Fibroblast of lung (primary cell): ENCODE measurements at places on chromosomes 12 and 14. TPM values are rescaled to one million over a fixed set of nuclear protein-coding genes. Genes with fewer than 3 reads are reported as not detected.

KRT6C gene
- not detected in 2 replicates for total RNA-seq

DNA sequence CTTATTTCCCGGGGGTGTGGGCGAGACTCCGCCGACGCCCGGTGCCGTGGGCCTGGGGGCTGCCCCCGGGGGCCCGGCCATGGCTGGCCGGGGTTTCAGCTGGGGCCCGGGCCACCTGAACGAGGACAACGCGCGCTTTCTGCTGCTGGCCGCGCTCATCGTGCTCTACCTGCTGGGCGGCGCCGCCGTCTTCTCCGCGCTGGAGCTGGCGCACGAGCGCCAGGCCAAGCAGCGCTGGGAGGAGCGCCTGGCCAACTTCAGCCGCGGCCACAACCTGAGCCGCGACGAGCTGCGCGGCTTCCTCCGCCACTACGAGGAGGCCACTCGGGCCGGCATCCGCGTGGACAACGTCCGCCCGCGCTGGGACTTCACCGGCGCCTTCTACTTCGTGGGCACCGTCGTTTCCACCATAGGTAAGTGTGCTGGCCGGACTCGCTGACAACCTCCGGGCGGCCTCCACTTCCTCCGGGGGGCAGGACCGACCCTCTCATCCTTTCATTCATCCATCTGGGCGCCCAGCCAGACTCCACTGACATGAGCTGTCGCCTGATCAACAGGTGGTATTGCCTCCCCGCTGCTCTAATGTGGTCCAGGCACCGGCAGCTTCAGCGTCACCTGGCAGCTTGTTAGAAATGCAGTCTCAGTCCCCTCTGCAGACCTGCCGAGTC is 467 bp downstream of the KCNK13 start:
- no peak for DNase-seq

GRCh38 chr14:97747316-97747715 is 950.1 kb downstream of the VRK1 start:
- no peak for DNase-seq

DNA sequence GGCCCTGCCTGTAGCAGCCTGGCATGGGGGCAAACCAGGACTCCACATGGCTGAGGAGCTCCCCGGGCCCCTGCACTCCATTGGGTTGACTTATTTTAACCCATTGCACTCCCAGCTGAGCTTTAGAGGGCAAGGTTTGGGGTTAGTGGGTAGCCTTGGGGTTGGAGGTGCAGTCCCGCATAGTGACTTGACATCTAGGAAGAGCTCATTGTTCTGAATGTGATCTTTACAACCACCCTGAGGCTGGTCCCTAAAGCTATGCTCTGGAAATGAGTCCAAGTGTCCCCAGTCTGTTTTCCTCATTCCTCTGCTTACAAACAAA is 36.4 kb downstream of the NFKBIA start:
- no peak for DNase-seq

GRCh38 chr12:1593174-1594005 is 991 bp downstream of the FBXL14 start:
- DNase-seq, result peak; percentile 36

GRCh38 chr14:89422952-89423345 is 5.9 kb upstream of the FOXN3 start:
- no peak for DNase-seq

DNA sequence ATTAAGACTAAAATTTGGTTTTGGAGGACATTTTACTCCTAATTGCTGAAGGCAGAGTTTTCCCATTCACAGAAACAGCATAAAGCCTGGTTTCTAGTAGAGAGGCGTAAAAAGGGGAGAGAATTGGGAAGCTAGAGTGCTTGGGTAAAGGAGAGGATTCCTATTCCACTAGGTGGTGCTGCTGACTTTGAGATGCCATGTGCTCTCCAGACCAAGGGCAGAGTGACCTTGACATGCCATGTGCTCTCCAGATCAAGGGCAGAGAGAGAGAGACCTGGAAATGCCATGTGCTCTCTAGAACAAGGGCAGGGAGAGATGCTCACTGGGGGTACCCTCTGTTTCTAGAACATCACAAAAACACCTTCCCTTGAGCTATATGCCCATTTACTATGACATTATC is 176.2 kb upstream of the PDZRN4 start:
- no peak for DNase-seq
